Activated effector memory CD4-positive, alpha-beta T cell treated with Interleukin-2 at 50 U/mL for 16 hours (primary cell): ENCODE measurements at places on chromosomes 11 and 22.

DNA sequence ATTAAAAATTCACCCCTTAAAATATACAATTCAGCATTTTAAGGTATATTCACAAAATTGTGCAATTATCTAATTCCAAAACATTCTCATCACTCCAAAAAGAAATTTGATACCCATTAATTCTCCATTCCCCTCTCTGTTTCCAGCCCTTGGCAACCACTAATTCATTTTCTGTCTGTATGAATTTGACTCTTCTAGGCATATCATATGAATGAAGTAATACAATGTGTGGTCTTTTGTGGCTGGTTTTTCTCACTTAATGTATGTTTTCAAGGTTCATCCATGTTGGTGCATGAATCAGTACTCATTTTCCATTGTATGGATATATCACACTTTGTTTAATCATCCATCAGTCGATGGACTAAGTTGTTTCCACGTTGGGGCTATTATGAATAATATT, 29.0 kb upstream of the ACCSL start:
- no peak for DNase-seq

DNA sequence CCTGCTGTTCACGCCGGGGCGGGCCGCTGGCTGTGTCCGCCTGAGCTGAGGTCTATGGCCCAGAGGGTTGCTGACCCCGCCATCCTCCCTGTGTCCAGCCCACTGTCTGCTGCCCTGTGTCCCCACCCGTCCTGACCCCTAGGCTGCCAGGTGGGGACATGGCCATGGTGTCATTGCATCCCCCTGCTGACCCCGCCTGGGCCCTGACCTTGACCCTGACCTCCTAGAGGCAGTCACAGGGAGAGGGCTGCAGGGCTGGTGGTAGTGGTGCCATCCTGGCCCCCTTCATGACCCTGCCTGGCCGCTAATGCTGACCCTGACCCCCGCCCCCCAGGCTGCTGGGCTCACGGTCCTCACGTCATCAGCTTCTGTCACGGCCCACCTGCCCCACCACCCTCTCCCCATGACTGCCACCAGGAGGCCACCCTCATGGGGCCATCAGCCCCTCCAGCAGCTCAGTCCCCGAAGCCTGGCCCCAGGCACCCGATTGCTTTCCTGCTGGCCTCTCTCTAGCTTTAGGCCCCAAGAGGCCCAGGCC, 285.9 kb downstream of the BRD1 start:
- no peak for DNase-seq

- DNase-seq, result no peak
Measured at GRCh38 chr11:48129697-48130395, 86.8 kb upstream of the OR4B1 start.

GRCh38 chr22:22705328-22706100, 61.1 kb downstream of the GGTLC2 start:
- no peak for DNase-seq

GRCh38 chr11:15969281-15969680, 387.1 kb downstream of the SOX6 start:
- DNase-seq, result no peak

- no peak for DNase-seq
Measured at GRCh38 chr11:34314936-34315335, 42.9 kb downstream of the ABTB2 start.

DNA sequence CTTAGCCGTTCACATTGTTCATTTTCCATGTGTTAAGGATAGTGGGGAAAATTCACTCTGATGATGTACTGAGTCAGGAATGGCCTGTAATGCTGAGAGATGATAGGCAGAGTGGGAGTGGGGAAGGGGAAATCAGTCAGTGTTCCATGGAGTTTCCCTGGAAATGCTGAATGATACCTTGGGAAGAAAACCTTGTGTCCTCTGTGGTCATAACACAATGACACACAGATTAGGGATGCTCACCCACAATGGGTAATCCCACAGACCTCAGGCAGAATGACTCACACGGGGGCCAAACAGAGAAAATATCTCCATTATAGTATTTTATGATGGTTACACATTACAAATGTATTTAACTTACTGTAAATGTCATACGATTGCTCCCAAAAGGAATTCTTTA, 118.0 kb downstream of the SNX19 start:
- DNase-seq, result no peak

- DNase-seq, result no peak
Measured at GRCh38 chr11:72058416-72059034, 21.8 kb downstream of the NUMA1 start.

DNA sequence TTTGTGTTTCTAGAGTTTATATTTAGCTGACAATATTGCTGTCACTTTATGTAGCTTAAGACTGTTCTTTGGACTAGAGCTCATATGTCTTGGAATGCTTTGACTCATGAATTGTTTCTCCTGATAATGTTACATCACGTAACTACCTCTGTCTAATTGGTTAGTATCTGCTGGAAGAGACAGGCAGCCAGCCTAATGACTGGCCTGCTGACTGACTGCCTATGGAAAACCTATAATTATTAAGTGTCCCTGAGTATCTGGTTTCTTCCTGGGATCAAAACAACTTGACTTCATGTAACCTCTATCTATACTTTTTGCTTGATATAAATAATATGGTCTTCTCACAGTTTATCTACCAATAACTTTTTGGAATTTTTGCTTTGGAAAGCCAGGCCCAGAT, 9.4 kb downstream of the SOX6 start:
- no peak for DNase-seq
